ENCODE measurements at places on chromosomes 3 and 15.
A peak's percentile ranks its signal among the peaks of the same experiment; 100 is the strongest.

DNA sequence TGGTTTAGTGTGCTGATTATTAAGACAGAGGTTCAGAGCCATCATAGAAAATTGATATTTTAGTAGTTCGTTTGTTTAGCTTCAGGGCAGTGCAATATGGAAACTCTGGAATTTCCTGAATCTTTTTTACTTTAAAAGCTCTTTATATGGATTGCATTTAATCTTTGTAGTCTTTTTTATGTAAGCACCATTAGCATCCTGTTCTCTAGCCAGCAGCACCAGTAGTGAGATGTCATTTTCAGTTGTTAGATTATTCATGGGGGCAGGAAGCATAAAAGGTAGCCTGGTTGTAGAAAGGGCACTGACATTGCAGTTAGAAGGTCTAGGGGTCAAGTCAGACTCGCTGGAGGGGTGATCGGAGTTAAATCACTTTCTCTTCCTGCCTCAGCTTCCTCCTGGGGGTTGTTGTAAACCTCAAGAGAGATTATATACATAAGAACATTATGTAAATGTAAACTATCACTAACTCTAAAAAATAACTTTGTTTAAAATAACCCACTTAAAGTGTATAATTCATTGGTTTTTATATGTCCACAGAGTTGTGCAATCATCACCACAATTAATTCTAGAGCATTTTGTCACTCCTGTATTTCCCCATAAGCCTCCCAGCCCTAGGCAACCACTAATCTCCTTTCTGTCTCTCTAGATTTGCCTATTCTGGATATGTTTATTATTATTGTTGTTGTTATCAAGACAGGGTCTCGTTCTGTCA, 31.4 kb upstream of the ITPKA start:
- peak; percentile 35 for DNase-seq

- no peak for DNase-seq
Measured at GRCh38 chr15:25936004-25936403, 72.9 kb upstream of the ATP10A start.

DNA sequence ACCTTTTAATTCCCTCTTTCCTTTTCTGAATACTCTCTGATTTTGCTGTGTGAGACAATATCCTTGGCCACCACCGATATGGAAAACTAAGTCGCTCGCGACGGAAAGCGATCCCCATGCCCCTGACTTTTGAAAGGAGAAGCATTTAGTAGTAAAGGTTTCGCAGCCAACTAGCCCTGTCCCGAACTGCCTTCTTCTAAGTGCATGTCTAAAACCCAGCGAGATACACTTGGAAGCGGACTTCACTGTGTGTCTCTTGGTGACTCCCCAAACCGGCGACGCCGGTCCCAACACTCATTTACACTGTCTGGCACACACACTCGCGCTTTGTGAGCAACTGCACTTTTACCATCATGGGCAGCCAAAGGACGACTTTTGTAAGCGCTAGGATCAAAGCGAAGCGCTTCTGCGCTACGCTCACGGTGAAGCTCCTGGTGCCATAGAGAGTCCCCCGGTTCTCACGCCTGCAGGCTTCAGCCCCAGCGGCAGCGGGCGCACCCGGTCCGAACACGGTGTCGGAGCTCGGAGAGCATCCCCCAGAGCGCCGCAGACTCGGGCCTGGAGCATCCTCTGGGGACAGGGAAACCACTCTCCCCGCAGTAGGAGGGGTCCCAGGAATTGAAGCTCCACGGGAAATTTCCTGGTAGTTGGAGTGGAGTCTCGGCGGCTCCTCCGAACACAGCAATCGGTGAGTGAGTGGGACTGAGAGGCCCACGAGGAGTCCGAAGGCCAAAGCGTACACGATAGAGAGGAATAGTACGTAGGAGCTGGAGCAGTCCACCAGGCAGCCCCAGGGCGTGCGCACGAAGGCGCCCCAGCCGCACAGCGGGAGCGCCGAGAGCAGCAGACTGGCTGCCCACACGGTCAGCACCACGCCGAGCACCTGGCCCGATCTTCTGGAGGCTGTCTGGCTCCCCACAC, 1.4 kb downstream of the GPR149 start:
- DNase-seq = no peak

DNA sequence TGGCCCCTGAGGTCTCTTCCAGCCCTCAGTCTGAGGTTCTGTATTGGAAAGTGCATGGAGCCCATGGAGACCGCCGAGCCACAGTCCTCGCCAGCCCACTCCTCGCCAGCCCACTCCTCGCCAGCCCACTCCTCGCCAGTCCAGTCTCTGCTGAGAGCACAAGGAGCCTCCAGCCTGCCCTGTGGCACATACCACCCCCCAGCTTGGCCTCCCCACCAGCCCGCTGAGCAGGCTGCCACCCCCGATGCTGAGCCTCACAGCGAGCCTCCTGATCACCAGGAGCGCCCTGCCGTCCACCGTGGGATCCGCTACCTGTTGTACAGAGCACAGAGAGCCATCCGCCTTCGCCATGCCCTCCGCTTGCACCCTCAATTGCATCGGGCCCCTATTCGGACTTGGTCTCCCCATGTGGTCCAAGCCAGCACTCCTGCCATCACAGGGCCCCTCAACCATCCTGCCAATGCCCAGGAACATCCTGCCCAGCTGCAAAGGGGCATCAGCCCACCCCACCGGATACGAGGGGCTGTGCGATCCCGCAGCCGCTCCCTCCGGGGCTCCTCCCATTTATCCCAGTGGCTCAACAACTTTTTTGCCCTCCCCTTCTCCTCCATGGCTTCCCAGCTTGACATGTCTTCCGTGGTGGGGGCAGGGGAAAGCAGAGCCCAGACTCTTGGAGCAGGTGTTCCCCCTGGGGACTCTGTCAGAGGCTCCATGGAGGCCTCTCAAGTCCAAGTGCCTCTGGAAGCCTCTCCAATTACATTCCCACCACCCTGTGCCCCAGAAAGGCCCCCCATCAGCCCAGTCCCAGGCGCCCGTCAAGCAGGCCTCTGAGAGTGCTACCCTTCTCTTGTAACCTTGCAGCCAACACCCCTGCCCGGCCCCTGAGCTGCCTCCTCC, 40.9 kb downstream of the PML start:
- DNase-seq = no peak

DNA sequence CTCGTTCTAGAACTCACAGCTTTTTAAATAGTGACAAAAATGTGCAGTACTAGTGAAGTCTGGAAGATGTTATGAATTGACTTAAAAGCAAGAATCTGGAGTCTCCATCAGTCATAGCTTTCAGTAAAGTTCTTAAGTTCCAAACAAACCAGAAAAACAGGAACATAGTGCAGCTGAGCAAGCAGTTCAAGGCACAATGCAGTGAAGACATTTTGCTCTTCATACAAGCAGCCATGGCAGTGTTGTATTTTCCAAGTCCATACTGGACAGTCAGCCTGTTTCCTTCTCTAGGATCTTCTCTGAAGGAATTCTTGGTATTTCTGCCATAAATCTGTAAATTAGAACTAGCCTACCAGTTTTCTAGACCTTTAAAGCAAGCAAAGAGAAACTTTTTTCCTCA, 90.5 kb downstream of the LRRC28 start:
- no peak for DNase-seq

- DNase-seq = peak; percentile 13
Measured at GRCh38 chr3:125589547-125590122, 5.7 kb downstream of the OSBPL11 start.

- DNase-seq = no peak
Measured at GRCh38 chr3:190031887-190032752, 88.6 kb downstream of the P3H2 start.

GRCh38 chr3:43349716-43350115, 63.4 kb downstream of the SNRK start:
- no peak for DNase-seq

DNA sequence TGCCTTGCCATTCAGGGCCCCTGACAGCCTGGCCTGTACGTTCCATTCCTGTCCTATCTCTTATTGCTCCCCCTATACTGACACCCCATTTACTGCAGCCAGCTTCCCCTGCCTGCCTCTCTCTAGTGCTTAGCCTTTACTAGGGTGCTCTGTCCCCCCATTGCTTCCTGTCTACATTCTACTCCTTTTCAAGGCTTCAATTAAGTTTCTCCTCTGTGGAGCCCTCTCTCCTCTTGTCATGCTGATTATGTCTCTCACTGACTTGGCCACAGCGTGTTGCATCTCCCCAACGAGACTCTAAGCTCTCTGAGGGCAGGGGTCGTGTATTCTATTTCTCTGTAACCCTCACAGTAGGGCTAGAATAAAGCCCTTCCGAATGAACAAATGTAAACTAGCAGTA, 185.2 kb downstream of the RPLP1 start:
- no peak for DNase-seq

DNA sequence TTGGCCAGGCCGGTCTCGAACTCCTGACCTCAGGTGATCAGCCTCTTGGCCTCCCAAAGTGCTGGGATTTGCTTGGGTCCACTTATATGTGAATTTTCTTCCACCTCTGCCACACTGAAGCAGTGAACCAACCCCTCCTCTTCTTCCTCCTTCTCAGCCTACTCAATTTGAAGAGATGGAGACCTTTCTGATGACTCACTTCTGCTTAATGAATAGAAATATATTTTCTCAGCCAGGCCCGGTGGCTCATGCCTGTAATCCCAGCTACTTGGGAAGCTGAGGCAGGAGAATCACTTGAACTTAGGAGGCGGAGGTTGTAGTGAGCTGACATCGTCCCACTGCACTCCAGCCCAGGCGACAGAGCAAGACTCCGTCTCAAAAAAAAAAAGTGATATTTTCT, 46.8 kb upstream of the GATM start:
- DNase-seq = no peak

DNA sequence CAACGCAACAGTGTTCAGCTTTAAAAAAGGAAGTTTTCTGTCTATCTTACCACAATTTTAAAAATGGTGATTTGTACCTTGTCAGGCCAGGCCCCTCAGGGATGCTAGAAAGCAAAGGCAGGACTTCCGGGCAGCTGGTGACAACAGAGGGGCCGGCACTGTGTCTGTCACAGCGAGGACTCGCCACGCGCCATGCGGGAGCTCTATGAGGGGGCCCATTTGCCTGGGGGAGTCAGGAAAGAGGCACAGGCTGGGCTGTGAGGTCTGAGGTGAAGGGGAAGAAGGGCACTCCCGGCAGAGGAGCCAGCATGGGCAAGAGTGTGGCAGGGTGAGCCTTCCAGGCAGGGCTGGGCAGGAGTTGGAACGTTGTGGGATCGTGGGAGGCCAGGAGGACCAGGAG, 7.0 kb downstream of the IQSEC1 start:
- no peak for DNase-seq

- no peak for DNase-seq
Measured at GRCh38 chr3:46708401-46709156, 7.4 kb downstream of the TMIE start.

DNA sequence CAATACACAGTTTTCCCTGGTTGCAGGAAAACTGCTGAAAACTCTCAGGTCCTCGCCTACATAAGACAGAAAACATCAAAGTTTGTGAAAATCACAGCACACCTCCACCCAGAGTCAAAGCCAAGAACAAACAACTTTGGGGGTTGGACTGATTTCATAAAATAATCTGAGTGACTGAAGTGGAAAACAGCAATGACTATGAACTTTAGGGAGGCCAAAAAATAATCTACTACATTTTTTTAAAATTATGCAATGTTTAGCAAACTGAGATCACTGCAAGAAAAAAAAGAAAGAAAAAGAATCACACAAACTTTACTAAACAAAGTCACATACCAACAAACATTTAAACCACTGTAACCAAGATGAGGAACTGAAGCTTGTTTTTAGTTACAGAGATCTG, 15.9 kb upstream of the FOXP1 start:
- no peak for DNase-seq

DNA sequence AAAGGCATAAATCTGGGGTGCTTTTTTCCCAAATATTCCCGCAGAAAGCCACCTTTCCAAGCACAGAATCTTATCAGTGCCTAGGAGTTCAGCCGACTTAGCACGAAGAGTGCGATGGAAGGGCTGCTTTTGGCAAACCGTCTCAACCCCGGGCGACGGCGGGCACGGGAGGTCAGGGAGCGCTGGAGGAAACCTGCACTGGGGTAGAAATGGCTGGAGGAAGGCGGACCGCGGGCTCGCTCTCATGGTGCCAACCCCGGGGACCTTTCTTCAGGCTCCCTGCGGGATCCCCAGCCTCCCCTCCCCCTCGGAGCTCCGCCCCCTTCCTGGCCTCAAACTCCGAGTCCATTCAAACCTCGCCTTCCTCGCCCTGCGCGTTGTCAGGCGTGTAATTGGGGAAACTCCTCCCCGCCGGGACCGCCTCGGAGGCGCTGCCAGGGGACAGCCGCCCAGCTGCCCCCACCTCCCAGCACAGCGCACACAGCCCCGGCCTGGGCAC, at the start of gene GABRG3:
GABRG3 (plus strand) TSS at position 470 of the 499 bp plus-strand sequence.
- no peak for DNase-seq

DNA sequence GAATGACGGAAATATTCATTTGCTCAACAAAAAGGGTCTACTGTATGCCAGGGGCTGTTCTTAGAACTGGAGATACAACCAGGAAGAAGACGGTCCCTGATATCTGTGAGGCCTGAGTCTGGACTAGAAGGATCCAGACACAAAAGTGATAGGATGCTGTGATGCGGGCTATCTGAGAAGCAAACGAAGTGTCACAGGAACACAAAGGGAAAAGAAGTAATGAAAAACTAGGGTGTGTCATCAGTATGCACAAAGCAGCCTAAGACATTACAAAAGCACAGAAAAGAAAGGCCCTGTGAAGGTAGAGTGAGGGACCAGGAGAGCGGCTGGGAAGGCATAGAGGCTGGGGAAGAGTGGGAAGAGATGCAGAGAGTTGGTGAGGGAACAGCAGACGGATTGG, 63.3 kb upstream of the C3orf80 start:
- DNase-seq = no peak
